Vagina (tissue), 2 donors: ENCODE measurements at places on chromosomes 4 and X. TPM values are rescaled to one million over a fixed set of nuclear protein-coding genes. Genes with fewer than 3 reads are reported as not detected.

Gene NDST4
- total RNA-seq, result not detected

Gene JCHAIN
- total RNA-seq, result 2.7 TPM

Gene NKX6-1
- not detected for total RNA-seq

Gene MGST2
- total RNA-seq, result 78.3 TPM
